Glomerular endothelial cell (primary cell): ENCODE measurements at places on chromosomes 12 and 14. TPM values are rescaled to one million over a fixed set of nuclear protein-coding genes. Genes with fewer than 3 reads are reported as not detected.

DNA sequence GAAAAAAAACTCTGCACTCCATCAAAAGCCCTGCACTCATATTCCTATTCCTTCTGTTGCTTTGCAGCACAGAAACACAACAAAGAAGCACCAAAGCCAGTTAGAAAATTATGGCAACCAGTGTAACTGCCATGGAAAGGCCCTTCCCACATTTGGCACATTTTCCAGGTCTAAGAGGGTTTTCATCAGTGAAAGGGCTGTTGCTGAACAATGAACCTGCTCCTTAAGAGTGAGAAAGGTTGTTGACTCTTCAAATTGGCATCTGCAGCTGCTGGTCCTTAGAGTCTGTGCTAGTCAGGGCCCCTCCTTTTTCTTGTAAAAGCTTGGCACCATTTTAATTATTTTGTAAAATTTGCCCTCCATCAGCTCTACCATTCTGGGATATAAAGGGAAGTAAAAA, 378.7 kb upstream of the KITLG start:
- no peak for DNase-seq

DNA sequence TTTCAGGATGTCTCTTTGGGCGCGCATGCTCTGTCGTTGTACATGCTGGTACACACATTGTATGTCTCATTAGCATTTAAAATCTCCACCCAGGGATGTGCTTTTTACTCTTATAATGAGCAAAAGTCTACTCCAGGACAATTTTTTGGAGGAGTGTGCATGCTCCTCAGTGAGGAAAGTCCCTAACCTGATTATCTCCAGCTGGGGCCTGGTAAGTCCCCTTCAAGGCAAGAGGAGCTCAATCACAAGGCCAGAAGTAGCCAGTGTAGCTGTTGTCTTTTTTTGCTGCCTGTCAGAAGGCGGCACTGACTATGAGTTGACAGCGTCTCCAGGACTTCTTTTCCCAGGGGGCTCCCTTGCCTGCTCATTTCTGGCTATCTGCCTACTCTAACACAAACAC, 218.3 kb upstream of the CNTN1 start:
- no peak for DNase-seq

BEGAIN gene
- 0.05 TPM in 1 of 2 replicates, not detected in the other for total RNA-seq

ZNF891 gene
- 0.39 and 1.7 TPM in 2 replicates for total RNA-seq

TAS2R30 gene
- total RNA-seq: 0.73 and 3.5 TPM in 2 replicates
